ENCODE measurements at places on chromosomes 3 and 15. TPM values are rescaled to one million over a fixed set of nuclear protein-coding genes. Genes with fewer than 3 reads are reported as not detected.

The FAM219B gene
- 36.6 TPM for total RNA-seq

The CFAP100 gene
- not detected for total RNA-seq

The CLDN18 gene
- not detected for total RNA-seq

The ANKUB1 gene
- total RNA-seq = not detected

The PPARG gene
- 7.2 TPM for total RNA-seq

The CASR gene
- not detected for total RNA-seq

The CPNE9 gene
- total RNA-seq = not detected

The CA12 gene
- 114 TPM for total RNA-seq

The PPP1R2 gene
- total RNA-seq = 89.3 TPM

The TRH gene
- under 0.01 TPM for total RNA-seq

The TNFSF10 gene
- total RNA-seq = 3.5 TPM

The LMAN1L gene
- total RNA-seq = under 0.01 TPM

The SLC6A11 gene
- total RNA-seq = not detected

The DGKG gene
- 2.5 TPM for total RNA-seq

The DZIP1L gene
- total RNA-seq = 42.3 TPM

The ALG1L2 gene
- total RNA-seq = 0.29 TPM

The RSRC1 gene
- 73.1 TPM for total RNA-seq

The LRRK1 gene
- total RNA-seq = 15.2 TPM

The DPPA4 gene
- not detected for total RNA-seq

The SEMA4B gene
- 15.9 TPM for total RNA-seq

The ERICH6 gene
- total RNA-seq = under 0.01 TPM

The POLQ gene
- total RNA-seq = 1.5 TPM

The PLSCR2 gene
- total RNA-seq = not detected

The RHOV gene
- total RNA-seq = not detected

The LNP1 gene
- total RNA-seq = 2.9 TPM

The BNC1 gene
- total RNA-seq = 3.3 TPM
